Endodermal cell (in vitro differentiated cells): ENCODE measurements at places on chromosomes 12 and 14.

- no peak for DNase-seq
Measured at GRCh38 chr12:32536000-32536345, 136.6 kb downstream of the FGD4 start.

GRCh38 chr14:98259881-98260280 lies 1012.1 kb downstream of the BCL11B start:
- DNase-seq = no peak

DNA sequence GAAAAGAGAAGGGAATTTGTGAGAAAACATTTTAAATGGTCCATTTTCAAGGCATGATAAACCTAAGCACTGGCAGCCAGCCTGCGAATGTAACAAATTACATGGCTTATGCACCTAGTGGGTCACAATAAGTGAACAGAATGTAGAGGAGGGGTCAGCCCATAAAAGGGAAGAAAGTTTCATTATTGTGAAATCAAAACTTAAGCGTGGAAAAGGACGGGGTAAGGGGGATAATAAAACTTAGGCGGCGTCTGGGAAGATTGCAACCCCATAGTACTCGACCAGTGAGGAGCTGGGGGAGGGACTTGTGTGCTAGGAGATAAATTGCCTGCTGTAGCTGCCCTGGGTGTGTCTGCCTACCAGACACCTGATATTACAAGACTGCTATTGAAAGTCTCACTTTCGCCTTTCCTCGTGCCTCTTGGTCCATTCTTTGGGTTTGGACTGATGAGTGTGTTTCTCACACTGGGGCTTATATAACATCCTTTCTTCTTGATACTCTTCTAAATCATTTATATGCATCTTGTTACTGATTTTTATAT lies 40.6 kb downstream of the ZDHHC17 start:
- no peak for DNase-seq

GRCh38 chr14:55128386-55129085 lies 516 bp upstream of the LGALS3 start:
- DNase-seq = no peak

- DNase-seq = peak; percentile 42
Measured at GRCh38 chr14:104112609-104113571, 25.5 kb upstream of the KIF26A start.

DNA sequence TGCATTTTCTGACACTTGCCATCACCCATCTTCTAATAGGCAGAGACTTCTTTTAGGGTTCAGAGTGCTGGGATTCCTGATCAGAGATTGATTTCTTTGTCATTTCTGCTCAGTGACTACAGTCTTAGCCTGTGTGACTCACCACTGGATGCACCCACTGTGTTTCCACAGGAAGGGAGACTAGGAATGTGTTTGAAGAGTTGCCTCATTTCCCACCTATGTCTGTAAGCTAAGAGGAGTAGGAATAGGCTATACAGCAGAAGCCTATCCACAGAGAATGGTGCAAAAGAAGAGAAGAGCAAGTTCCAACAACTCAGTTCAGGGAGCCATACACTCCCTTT lies 60.2 kb upstream of the ACTN1 start:
- no peak for DNase-seq

DNA sequence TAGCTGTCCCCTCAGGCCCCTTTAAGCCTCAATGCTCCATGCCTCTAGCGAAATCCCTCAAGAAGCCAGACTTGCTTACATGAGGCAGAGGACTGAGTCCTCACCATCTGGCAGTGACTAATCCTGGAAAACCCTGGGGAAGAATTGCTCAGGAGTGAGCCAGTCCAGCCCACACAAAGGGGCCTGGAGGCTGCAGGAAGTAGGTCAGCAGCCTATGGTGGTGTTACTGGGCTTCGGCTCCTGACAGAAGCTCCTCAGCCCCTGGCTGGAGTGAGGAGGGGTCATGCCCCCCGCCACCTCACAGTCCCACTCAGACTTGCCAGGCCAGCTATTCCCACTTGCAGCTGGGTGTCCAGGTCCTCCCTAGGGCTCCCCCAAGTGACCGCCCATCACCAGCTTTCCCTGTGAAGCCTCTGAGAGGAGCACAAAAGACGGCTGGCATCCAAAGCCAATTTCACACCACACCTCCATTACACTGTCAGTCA lies 250.5 kb downstream of the DPF3 start:
- DNase-seq = no peak

DNA sequence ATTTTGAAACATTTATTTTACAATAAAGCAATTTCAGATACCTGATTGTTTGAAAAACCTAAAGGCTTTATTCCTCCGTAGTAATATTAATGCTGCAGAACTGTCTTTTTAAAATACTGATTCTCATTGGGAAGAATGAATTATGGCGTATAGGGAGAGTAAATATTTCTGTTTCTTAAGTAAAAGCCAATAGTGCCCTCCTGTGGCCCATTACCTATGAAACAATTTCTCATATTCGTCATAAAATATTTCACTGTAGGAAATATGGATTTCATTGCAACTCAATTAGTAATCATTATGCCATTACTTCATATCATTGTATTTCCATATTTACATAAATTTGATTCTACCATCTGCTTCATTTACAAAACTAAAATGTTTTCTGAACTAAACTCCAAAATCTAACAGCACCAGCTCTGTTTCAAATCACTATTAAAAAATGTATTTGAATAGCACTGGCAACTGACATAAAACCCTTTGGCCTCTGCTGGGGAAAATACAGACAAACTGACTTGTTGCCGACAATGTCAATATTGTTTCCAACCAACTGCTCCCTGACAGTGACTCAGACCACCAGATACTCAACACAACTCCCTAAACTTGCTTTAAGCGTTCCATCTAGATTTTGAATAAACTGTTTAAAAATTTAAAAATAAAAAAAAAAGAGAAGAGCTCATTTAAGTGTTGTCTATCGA lies 290.3 kb downstream of the NAV3 start:
- DNase-seq = no peak

- peak; percentile 55 for DNase-seq
Measured at GRCh38 chr14:22226381-22226780, 362.6 kb downstream of the DAD1 start.

- DNase-seq = no peak
Measured at GRCh38 chr14:100911665-100912316, 8.3 kb upstream of the RTL1 start.

GRCh38 chr14:56195223-56195622 lies 77.0 kb downstream of the PELI2 start:
- DNase-seq = no peak

DNA sequence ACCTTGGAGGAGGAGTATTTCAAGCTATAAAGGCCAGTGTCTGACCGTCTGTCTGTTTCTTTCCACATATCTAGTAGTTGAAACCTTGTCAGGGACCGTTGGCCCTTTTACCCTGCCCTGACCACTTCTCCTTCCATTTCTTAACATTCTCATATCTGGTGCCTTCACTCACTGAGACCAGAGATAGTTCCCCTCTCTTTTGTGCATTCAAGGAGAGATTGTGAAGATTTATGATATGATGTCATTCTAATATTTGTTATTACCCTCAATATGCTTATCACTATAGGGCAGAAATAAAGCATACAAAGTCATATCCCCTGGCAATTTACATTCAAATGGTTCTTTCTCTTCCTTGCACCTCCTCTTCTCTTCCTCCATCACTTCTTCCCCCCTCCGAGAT lies 83.3 kb downstream of the PLXNC1 start:
- no peak for DNase-seq

DNA sequence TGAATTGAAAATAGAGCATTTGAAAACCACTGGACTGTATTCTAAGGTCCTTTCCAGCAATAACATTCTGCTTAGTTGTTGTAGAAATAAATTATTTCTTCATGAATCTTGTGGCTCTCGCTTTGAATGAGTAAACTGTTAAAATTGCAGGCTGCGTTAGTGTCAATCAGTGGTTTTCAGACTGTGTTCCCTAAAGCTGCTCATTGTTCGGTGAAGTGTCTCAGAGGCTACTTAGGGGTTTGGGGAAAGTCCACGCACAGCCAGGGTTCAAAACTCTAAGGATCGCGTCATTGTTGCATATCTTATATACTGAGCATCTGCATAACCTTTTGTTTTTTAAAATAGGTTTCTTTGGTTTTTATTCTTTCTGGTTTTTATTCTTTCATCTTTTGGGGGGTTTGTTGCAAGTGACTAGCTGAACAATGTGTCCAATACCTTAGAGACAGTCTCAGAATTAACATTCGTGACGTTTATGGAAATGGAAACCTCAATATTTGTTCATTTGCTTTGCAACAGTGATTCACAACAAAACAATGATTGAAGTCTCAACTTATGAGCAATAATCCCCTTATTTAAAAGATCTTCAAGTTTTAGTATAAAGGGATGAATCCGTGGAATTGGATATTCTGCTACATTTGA lies 108.1 kb downstream of the TTLL5 start:
- no peak for DNase-seq

DNA sequence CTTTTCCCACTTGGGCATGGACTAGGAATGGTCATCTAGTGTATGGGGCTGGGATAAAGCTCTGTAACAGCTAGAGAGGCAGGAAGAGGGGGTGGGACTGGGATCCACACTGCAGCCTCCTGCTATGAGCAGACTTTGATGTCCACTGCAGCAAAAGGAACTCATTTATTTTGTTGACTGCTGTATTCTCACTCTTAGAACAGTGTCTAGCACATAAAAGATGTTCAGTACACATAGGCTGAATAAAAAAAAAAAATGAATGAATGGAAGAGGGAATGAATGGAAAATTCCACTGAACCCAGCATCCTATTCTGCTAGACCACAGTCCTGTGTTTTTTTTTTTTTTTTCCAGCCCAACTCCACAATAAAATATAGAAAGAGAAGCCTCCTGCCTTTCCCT lies 106.2 kb upstream of the NOS1 start:
- no peak for DNase-seq

- DNase-seq = no peak
Measured at GRCh38 chr12:57620245-57620935, 9.2 kb downstream of the ARHGEF25 start.

GRCh38 chr12:125944446-125944845 lies 879.2 kb downstream of the AACS start:
- DNase-seq = no peak

- no peak for DNase-seq
Measured at GRCh38 chr12:132505105-132505851, 15.3 kb downstream of the FBRSL1 start.

GRCh38 chr12:608413-608812 lies 54.8 kb downstream of the NINJ2 start:
- DNase-seq = peak; percentile 39

DNA sequence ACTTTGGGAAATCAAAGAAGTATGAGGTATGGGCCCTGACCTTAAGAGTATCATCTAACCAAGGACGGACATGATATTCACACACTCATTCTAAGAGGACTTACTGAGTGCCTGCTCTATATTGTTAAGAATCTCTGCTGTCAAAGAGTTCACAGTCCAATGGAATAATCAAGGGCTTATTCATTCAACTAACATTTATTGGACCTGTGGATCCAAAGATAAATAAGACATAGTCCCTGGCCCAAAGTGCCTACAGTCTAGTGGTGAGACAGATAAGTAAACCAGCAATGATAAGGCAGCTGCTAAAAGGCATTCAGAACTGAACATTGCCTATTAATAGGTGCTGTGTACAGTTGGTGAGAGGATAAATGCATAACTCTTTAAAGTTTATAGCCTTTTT lies 11.0 kb downstream of the WDR20 start:
- DNase-seq = no peak

- DNase-seq = no peak
Measured at GRCh38 chr14:102215071-102215470, 75.4 kb downstream of the WDR20 start.

- DNase-seq = no peak
Measured at GRCh38 chr12:111170543-111170942, 198.4 kb downstream of the PHETA1 start.

DNA sequence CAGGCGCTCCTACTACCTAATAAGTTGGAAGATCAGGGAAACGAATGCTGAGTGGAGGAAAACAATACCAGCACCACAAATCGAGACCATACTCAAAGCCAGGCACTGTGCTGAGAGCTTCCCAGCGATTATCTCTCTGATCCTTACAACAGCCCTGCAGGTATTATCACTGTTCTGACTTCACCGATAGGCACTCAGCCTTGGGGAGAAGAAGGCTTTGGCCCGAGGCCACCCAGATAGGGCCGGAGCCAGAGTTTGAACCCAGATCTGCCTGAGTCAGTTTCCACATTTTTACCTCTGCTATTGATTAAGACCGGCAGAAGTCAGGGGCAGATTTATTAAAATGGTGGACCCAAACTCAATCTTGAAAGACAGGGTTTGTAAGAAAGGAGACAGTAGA lies 4.9 kb downstream of the SVOP start:
- peak; percentile 18 for DNase-seq

DNA sequence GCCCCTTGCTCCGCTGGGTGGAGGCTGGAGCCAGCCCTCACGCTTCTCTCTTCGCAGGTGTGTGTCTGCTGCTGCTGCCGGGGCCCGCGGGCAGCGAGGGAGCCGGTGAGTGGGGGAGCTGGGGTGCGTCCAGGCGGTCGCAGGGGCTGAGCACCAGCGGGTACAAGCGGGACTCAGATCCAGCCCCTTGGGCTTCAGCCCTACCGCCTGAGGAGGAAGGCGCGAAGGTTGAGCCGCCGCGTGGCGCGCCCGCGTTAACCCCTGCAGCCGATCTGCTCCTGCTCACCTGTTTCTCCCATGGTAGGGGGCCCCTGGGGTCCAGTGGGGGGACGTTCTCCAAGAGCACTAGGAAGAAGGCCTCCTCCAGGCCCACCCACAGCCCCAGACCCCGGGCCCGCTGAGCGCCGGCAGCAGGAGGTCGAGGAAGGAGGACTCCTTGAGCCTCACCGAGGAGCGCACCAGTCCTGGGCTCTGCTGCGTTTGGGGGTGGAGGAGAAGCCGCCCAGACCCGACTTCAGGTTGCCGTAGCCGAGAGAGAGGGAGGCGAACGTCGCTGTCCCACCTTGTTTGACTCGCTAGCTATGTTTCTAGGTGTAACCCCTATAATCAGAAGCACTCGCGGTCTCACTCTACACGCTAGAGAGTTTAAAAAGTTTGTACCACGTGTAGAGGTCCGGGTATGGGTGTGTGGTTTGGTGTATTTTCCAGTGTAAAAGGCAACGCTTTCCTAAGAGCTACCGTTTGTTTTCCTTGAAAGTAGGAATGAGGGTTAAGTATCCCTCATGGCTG lies 834 bp downstream of the COCH start:
- peak; percentile 81 for DNase-seq

GRCh38 chr12:116277467-116278278 lies at the start of gene MED13L:
MED13L (minus strand) TSS chr12:116277693; CDS start chr12:116277131, 562 bp downstream.
- peak; percentile 98 for DNase-seq
